Stimulated activated CD4-positive, alpha-beta T cell treated with anti-CD3 and anti-CD28 coated beads, Interleukin-15, amount 100 ng/mL, for 24 hours (primary cell): ENCODE measurements at places on chromosomes 4 and X.

DNA sequence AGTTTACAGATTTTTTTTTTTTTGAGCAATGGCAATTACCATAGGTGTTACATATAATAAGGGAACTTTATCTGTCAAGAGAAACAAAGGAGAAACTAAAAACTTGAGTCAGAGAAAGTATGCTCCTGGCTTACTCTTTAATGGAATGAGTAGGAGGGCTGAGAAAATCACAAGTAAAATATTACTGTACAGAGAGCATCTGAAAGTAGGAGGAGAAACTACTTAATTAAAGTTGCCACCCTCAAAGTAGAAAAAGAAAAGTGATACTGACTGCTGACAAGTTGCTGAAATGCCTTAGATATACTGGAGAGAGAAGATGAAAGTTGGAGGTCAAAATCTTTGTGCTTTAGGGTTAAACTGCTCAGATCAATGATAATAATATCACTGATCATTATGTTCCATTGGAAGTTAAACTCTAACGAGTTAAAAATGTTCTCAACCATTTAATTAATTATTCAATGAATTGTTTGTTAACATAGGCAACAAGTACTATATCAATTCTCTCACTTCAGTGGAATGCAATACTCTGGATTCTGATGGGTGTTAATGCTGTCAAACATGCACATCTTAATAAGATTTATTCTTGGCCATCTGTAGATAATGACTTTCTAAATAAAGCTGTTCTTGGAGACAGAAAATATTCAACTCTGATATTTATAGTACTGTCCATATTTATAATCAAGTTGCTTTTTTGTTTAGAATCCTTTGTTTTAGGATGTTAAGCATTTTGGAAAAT is 61.2 kb upstream of the CAMK2D start:
- DNase-seq = no peak

DNA sequence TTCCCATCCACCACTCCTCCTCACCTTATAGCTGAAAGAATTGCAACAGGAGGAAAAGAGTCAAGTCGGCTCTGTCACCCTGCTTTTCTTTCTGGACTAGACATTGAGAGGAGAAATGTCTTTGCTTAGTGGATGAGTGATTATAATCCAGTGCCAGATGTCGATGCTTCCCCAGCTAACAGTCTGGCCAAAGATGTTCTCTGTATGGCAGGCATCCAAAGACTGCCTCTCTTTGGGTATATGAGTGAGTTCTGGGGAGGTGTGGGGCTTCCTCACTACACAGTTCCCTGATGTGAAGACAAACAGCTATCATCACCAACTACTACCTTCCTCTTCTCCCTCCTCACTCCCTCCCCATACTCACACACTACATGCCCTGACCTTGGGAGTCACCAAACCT is 90.9 kb downstream of the COMMD8 start:
- DNase-seq = no peak

DNA sequence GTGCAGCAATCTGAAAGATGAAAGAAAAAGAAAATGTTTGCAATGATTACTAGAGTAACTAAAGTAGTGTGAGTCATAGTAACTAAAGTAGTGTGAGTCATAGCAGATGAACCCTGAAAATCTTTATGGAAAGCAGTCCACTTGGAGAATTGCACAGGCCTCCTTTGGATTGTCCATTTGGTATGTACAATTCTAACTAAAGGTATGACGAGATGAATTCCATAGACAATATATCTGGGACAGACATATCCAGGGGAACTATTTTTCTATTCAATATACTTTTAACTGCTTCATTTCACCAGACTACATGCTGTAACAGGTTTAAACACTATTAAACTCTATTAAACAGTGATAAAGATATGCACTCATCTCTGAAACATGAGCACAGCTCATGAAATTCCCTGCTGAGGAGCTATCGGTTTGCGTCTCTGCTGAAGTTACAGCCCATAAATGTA is 798.7 kb downstream of the PCDH7 start:
- DNase-seq = no peak

- no peak for DNase-seq
Measured at GRCh38 chrX:150700107-150700506, 6.9 kb downstream of the MTMR1 start.

DNA sequence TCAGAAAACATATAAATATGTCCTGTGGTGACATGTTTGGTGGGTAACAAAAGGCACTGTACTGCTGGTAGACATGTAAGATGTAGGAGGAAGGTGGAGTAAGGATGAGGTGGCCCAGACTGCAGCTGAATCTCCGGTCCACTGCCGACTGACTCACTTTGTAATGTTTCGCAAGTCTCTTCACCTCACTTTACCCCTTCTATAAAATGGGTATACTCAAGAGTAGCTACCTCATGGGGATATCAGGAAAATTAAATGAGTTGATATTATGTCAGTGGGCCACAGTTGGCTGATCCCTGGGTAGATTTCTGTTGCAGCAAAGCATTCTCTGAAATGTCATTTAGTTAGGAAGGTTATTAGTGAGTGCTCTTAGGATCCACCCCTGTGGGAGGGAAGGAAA is 22.1 kb downstream of the MRFAP1 start:
- no peak for DNase-seq

DNA sequence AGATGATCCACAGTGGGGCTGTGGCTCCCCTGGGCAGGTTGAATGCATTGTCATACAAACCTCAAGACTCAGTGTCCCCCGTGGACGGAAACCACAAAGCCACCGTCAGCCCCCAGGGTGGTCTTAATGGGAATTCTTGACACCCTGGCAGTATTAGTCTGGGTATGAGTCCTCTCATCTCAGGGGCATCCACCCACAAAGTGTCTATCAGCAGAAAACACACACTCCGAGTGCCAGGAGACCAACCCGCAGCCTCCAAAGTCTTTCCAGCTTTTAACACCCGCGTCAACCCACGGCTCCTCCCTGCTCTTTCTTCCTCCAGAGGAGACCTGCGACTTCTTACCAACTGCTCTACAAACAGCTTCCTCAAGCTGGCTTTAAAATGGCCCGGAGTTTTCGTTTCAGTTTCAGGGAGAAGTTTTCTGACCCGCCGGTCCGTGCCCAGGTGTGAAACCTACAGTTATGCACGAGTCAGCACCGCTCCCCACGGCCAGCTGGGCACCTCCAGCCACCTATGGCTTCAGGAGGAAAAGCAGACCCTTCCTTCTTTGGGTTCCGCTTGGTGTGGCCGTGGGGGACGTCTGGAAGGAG is 14.4 kb upstream of the ASMTL start:
- DNase-seq = peak; percentile 55

DNA sequence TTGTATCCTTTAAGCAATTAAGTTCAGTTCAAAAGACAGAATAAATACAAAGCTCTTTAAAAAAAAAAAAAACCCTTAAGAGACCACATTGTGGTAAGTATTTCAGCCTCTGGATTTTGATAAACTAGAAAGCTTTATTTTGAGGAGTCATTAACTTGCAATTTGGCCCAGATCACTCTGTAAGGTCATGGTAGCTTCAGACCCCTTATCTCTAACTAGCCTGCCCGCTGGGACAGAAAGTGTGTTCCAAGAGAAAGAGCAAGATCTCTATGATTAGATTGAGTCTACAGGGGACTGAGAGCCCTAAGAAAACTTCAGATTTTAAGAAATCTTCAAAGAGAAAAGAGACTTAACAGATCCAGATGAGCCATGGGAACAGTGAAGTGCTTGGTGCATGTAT is 45.6 kb downstream of the GALNT7 start:
- DNase-seq = no peak

DNA sequence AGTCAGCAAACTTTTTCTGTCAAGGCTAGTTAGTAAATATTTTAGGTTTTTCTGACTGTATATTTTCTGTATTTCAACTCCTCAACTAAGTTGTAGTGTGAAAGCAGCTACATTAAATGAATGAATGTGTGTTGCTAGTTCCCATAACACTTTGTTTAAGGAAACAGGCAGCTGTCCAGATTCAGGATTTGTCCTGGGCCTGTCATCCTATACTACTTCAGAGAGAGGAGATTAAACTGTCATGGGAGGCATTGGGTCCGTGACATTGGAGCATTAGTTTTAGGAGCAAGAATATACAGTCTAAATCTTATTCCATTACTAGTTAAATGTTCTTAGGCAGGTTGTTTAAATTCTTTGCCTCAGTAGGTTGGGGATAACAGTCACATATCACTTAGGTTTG is 516.0 kb downstream of the CCSER1 start:
- no peak for DNase-seq

DNA sequence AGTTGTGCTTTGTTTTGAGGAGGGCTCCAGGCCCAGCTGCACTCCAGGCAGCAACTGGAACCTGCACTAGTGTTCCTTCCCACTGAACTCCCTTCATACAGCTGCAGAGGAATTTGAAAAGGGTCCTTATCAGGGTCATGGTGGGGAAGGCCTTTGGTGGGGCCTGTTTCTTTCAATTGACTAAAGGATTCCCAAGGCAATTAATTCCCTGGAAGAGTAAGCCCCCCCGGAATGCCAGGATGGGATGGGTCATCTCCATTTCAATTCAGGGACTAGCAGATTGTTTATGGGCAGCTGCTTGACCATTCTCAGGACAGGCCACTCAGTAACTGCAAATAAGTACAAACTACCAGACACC is 45.3 kb downstream of the TSC22D3 start:
- DNase-seq = no peak

- no peak for DNase-seq
Measured at GRCh38 chrX:30620980-30621618, 32.1 kb upstream of the GK start.

- no peak for DNase-seq
Measured at GRCh38 chrX:70922774-70923473, 8.0 kb downstream of the SLC7A3 start.

- DNase-seq = peak; percentile 72
Measured at GRCh38 chr4:120921456-120922380, 808 bp downstream of the PRDM5 start.

DNA sequence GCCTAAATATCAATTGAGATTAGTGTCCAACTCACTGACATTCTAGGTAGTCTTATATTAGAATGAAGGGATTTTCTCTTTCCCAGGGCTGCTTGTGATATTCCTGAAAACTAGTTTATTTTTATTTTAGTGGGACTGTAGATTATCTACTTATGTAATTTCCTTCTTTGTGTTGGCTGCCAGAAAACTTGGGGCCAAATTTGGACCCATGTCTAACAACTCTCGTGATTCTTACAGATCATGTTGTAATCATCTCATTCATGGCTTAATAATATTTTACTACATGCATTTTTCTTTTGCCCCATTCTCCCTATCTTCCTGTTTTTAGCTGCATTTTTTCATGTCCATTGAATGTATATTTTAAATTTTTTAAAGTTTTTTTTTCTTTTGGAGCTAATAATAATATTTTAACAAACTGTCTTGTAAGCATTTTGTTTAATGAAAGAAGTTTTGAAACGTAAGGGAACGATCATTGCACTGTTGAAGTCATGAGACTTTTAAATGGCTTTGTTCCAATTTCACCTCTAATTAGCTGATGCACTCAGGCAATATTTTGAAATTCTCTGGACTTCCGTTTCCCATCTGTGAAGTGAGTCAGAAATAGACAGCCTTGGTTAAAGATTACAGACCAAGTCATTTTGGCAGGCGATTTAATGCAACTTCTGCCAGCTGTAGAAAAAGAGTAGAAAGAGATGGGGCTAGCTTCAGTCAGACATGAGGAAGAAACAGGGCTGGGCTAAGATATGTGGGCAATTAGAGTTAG is 14.3 kb upstream of the TDO2 start:
- no peak for DNase-seq

- DNase-seq = peak; percentile 25
Measured at GRCh38 chr4:101155945-101156344, 191.4 kb downstream of the PPP3CA start.

DNA sequence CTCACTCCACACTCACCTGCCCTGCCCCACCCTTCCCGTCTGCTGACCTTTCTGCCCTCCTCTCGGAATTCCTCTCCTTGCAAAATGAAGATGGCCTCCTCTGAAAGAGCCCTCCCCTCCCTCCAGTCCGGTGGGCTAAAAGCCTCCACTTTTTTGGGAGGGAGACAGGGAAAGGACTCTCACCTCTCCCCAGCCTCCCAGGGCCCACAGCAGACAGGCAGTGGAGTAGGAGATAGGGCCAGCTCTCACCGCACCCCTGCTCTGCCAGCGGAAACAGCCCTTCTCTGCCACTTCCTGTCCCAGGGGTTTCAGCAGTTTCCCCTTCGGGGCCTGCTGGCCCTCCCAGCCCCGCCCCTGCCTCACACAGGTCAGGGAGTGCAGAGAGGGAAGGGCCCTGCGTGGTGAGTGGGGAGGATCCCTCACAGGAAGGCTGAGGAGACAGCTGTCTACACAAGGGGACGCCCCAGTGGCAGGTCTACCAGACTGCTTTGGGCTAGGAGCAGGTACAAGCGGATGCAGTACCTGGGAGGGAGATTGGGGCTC is 18.2 kb downstream of the ELF4 start:
- peak; percentile 88 for DNase-seq

DNA sequence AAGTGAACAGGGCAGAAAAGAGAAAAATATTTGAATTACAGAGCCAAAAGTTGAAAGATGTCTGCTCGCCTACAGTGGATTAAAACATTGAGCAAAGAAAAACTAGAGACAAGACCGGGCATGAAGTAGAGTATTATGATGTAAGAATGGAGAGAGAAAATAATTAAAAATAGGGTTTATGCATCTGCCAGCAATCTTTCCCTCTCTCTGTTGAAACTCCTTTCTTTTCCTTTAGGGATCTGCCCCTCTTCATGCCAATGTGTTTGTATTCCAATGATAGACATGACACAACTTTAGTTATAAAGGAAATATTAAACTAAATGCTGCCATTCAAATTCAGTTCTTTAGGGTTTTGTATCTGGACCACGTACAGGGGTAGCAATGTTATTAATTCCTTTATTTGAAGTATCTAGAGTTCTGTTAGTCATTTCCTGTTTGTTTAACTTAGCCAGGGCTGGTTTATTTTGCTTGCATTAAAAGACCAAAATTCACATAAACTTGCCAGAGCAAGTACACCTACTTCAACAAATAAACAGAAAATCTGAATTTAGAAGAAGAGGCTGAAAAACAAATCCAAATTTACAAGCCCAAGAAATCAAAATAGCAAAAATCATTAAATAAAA is 202.6 kb downstream of the SPOCK3 start:
- DNase-seq = no peak

DNA sequence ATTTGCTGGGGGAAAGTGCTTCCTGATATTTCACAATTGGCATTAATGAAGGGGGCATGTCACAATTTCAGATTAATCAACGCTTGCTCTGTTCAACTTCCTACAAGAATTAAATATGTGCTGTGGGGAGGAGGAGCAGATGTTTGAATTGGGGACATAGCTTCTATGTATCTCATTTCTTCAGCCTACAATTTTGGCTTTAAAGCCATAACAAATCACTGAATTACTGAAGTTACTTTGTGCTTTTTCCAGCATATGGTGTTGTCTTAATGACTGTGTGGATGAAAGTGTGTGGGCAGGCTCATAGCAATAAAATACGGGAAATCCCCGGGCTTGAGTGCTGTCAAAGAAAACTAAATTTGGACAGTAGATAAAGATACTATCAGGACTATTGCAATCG is 813 bp downstream of the TLR7 start:
- no peak for DNase-seq

DNA sequence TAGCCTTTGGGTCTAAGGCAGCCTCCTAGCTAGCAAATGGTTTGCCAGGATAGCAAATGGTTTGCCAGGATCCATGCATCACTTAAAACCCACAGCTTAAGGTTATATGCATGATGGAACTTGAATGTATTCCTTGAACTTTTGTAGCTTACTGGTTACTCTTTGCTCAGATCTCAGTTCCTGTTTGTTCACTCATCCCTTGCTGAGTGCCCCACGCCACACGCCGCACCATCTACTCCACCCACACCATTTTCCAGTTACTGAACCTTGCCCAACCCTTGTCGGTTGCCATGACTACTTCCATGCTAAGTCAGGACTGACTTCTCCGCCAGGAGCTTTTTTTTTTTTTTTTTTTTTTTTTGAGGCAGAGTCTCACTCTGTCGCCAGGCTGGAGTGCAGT is 29.5 kb upstream of the XIAP start:
- peak; percentile 49 for DNase-seq
